Activated T-helper 1 cell treated with Interleukin-2 at 50 U/mL for 16 hours (primary cell): ENCODE measurements at places on chromosomes 4 and X.

GRCh38 chr4:24489870-24490269 lies 94.5 kb downstream of the DHX15 start:
- no peak for DNase-seq

DNA sequence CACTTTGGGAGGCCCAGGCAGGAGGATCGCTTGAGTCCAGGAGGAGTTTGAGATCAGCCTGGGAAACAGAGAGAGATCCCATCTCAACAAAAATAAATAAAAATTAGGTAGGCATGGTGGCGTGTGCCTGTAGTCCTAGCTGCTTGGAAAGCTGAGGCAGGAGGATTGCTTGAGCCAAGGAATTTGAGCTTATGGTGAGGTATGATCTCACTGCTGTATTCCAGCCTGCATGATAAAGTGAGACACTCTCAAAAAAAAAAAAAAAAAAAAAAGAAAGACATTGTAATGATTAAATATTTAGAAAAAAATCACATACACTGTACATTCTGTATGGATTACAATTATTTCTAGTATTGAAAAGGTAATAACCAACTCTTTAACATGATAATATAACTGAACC lies 87.1 kb downstream of the SLIT2 start:
- DNase-seq, result no peak

- no peak for DNase-seq
Observed at GRCh38 chr4:78691971-78692821, 84.0 kb upstream of the BMP2K start.

GRCh38 chr4:1488831-1489638 lies 82.8 kb upstream of the NKX1-1 start:
- no peak for DNase-seq

DNA sequence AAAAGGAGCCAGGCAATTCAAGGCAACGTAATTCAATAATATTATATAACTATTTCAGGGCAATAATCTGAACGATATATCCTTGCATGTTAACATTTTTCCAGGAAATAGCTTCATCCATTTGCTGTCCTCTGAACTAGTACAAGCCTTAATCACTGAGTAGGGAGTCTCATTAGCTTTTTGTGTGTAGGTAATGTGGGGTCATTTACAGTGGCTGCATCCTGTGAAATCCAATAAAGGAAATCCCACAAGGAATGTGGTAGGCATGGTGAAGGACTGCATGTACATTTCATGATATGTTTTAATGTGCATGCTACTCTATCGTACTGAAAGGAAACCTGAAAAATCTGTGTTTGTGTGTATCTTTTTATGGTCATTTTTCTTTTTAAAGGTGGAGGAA lies 103.5 kb downstream of the SLC4A4 start:
- no peak for DNase-seq

DNA sequence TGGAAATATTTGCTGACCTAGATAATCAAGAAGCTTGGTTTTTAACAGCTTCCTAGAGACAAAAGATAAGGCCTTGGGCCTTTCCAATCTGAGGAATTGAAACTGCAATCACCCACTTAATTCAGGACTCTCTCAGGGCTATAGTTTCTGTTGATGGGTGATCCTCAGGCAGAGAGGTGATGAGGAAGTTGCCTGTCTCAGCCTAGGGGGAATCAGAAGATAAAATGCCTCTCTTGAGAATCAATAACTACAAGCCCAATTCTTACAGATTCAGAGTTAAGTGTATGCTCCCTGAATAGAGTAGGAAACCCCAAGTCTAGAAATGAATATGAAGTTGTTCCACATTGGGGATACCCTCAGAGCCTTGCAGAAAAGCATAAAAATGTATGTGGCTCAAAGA lies 45.5 kb downstream of the NFKB1 start:
- DNase-seq, result no peak

DNA sequence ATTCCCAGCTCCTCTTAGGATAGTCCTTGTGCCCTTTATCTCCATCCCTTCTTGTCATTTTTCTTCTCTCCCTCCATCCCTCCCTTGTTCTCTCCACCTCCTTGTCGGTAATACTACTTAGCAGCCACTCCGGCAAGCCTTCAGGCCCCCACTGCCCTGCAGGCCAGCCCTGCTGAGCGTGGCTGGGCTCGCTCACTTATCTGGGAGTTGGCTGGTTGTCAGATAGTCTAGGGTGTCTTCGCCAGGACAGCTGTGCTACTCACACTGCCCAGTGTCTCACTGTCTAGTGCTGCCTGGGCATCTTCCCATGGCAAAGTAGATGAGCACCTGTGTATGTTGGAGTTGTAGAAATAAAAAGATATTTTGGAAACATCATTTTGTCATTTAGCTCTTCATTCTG lies 75.0 kb downstream of the STK32B start:
- no peak for DNase-seq

DNA sequence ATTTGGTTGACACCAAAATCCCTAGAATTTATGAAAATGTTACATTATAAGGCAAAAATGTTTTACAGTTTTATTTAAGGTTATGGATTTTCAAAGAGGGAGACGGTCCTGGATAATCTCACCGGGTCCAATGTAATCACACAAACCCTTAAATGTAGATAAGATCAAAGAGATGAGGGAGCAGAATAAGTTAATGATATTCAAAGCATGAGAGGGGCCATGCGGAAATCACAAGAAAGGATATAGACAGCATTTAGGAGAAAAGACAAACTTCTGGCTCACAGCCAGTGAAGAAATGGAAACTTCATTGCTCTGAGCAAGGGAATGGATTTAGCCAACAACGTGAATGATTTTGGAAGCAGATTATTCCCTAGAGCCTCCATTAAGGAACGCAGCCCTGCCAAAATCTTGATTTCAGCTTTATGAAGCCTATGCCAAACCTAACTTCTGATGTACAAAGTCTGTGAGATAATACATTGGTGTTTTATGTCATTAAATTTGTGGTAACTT lies 684.4 kb upstream of the GNPDA2 start:
- DNase-seq, result no peak

DNA sequence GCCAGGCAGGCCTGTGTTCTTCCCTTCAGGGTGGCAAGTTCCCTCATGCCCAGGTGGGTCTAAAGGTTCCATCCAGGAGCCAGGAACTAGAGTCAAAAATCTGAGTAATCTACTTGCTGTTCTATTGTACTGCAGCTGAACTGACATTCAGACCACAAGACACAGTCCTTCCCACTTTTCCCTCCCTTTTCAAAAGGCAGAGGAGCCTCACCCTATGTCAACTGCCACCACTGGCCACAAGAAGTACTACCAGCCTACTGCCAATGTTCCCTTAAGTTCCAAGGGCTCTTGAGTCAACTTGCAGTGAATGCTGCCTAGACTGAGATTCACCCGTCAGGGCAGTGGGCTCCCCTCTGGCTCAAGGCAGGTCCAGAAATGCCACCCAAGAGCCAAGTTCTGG lies 133.5 kb downstream of the FAM47B start:
- DNase-seq, result no peak

DNA sequence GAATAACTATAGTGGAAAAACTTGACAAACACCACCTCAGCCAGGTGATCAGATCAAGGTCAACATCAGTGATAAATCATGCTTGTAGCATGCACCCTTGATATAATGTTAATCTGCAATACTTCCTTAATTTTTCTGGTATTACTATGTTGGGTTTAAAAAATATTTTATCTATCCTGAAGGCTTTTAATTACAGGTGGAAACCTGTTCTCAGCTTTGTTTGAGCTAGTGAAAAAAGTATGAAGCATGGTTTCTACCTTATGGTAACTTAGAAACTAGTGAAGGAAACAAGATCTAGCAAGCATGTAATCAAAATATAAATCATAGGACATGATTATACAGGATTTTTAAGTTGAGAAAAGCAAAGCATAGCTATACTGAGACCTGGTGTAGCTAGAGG lies 26.6 kb downstream of the MAOA start:
- no peak for DNase-seq

GRCh38 chrX:83829874-83830273 lies 31.1 kb upstream of the CYLC1 start:
- DNase-seq, result no peak

- DNase-seq, result no peak
Observed at GRCh38 chrX:149827254-149827653, 45.5 kb downstream of the MAGEA9 start.

DNA sequence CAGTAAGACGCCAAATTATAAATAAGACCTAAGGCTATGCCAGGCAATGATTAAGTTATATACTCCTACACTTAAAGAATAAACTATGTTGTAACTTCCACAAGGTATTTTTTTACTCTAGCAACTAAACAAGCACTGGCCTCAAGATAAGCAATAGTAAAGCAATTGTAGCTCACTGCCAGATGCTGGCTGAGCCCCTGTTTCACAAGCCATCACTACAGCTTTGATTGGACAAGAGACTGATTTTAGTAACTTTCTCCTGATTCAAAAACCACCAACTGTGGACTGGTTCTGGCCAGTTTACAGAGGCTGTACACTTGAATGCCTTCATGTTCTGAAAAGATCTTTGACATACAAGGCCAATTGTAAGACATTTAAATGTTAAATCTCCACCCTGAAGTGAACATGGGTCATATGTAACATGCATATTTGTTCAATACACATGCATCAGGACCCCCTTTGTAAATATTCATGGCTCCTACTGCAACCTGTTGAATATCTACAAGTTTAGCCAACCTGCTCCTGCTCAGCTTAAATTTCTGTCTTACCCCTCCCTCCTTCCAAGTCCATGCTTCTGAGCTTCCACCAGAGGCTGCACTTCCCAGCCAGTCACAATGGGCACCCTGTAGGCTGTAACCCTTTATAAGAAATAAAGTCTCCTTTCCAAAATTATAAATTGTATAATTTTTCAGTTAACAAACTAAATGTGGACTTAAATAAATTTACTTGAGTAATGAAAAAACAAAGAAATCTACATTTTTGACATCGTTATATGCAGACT lies 423.6 kb downstream of the ANKRD50 start:
- DNase-seq, result no peak

- DNase-seq, result no peak
Observed at GRCh38 chrX:39456894-39457604, 640.7 kb downstream of the BCOR start.

- DNase-seq, result no peak
Observed at GRCh38 chr4:163673848-163674697, 179.6 kb downstream of the TMA16 start.

DNA sequence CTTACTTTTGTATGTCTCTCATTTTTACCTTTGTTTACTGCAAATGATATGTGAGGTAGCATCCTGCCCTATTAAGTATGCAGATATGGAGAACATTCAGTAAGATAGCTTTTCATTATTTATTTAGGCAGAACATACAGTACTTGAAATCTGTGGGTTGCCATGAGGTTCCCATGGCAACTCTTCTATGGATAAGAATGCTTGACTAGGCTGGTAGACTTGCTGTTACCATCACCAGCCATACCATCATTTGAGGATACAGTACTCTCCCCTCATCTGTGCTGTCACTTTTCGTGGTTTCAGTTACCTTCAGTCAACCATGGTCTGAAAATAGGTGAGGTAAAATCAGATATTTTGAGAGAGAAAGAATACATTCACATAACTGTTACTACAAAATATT lies 56.7 kb downstream of the NAF1 start:
- DNase-seq, result no peak

DNA sequence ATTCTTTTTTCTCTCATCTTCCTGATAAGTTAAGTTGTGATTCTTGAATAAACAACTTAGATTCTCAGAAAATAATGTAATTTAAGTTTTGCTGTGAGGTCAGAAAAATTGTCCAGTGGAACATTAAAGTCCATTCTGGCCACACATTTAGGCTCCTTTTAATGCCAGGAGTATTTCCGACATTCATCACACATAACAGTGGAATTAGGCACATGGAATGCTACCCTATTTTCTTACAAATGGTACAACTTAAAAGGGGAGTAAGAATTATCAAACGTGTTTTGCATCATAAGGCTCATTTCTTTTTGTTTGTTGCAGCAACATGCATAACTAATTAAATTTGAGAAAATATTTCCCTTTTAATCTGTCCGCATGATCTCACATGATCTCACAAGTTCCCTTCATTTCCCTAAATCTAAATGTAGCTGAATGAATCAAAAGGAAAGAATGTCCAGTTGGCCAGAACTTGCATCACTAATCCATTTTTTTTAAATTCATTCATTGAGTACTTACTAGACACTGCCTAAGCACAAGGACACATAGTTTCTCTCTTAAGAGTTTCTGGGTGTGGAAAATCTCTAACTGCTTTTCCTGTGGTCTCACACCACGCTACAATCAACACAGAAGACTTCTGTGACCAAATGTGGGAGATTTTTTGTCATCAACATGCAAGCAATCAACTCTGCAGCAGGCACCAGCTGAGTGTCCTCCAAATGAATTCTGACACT lies 22.0 kb downstream of the SPARCL1 start:
- no peak for DNase-seq

DNA sequence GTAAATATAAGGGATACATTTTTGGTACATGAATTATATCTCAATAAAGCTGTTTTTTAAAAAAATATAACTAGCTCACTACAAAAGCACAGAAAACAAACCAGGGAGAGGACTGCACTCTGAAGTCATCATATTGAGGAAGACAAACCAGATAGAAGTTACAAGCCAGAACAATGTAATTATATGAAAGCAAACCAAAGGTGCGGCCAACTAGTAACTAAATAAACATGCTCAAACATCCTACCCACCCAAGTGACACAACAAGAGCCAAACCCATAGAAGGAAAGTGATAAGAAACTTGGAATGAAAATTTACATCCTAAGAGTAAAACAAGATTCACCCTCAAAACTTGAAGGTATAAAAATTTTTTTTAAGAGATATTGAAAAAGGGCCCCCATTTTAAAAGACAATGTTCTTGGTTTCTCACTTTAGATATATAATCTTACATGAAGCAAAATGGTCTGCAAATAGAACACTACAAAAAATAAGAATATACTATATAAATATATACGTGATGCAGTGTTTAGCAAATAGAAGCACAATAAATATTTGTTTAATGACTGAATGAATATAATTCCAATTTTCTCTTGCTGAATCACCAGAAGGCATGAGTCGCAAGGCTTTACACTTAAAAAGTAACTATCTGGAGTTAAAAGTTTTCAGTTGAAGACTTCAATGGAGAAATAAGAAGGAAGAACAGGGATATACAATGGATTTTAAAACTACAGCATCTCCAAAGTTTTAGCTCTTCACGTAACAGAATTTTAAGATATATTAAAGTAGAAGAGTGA lies 4.0 kb upstream of the SH3D19 start:
- no peak for DNase-seq

DNA sequence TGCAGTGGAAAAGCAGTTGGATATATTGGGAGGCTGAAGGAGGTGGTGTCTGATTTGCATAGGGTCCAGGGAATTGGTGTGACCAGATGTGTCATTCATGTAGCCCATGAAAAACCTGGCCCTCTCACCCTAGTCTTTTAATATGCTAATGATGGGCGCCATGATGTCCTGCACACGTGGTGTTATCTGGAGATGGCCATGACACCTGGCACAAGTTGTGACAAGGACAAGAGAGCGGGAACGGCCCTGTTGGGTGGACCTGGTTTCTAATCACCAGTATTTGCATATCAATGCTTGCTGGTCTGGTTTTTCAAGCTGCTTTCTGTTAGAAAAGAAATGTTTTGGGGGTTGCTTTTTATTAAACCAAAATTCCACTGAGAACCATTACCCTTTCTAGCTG lies 87.4 kb downstream of the ZXDA start:
- DNase-seq, result no peak

DNA sequence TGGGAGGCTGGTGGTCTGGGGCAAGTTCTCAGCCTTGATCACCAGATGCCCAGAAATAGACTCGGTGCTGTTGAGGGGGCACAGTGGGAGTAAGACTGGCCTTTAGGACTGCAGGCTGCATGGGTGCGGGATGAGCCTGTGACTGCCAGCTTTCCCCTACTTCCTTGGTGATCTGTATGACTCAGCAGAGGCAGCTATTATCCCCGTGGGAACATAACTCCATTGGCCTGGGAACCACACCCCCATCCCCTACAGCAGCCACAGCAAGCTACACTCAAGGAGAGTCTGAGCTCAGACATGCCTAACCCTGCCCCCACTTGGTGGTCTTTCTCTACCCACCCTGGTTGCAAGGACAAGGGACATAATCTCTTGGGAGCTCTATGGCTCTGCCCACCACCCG lies 20.6 kb downstream of the CLIC2 start:
- DNase-seq, result no peak
